ENCODE measurements at places on chromosomes 4 and X.

DNA sequence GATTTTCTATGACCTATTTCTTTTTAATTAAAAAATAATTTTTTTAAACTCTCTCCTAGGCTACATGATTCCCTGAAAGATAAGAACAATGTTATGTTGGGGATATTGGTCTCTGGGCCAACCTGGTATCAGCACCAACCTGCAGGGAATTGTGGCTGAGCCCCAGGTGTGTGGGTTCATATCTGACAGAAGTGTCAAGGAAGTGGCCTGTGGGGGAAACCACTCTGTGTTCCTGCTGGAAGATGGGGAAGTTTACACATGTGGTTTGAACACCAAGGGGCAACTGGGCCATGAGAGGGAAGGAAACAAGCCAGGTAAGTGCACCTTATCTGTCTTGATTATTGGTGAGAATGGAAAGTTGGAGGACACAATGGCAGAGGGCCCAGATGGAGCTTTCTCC, 13.5 kb downstream of the HERC3 start:
- no peak for DNase-seq

DNA sequence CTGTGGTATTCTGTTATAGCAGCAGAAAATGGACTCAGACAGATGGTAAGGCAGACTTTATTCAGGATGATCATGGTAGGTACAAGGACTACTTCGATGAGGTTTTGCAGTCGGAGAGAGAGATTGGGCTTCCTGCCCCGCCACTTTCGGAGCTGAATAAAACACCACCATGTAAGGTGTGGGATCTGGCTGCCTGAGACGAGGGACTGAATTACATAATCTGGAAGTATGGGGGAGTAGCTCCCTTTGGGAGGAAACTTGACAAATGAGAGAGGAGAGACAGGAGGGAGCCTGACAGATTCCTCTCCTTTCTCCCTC, 255.5 kb upstream of the GATB start:
- DNase-seq = no peak

DNA sequence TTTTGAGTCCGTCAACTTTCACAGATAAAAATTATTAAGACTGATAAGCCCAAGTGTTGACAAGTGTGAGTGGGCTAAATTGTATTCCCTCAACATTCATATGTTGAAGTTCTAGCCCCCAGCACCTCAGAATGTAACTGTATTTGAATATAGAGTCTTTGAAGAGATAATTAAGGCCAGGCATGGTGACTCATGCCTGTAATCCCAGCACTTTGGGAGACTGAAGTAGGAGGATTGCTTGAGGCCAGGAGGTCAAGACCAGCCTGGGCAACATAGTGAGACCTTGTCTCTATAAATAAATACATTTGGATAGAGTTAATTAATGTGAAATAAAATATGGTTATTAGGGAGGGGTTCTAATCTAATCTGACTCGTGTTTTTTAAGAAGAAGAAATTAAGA, 29.7 kb upstream of the SLC25A4 start:
- DNase-seq = no peak

DNA sequence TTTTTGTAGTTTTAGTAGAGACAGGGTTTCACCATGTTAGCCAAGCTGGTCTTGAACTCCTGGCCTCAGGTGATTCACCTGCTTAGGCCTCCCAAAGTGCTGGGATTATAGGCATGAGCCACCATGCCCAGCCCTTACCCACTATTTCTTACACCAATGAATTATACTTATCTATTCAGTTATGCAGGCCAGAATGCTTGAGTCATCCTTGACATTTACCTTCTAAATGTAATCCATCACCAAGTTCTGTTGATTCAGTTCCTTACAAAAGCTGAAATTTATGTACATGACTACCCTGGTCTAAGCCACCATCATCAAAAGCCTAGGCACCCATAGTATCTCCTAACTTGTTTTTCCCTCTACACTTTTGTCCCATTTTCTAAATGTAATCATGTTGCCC, 585.7 kb downstream of the IL15 start:
- DNase-seq = no peak

- peak; percentile 64 for DNase-seq
Observed at GRCh38 chrX:148609515-148610327, 109.3 kb downstream of the AFF2 start.

- DNase-seq = no peak
Observed at GRCh38 chrX:76433219-76433618, 5.7 kb downstream of the MAGEE1 start.

DNA sequence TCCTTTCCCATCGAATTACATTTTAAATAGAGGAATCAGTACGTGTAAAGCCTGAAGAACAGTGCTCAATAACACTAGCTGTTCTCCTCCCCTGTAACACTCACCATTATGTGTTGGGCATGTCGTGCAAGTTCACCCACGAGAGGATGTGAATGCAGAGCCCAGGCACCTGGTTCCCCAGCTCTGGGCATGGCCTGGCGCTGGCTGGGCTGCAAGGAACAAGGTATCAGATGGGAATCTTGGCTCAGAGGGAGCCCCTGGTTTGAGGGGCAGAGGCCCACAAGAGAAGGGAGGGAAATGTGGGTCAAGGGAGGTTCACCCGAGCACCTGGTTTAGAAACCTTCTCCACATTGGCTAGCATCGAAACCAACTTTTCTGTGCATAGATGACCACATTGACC, 41.7 kb upstream of the MTM1 start:
- DNase-seq = no peak

- DNase-seq = no peak
Observed at GRCh38 chr4:133151691-133152329, 2.7 kb downstream of the PCDH10 start.

- DNase-seq = no peak
Observed at GRCh38 chr4:156672492-156673305, 298.9 kb downstream of the PDGFC start.

- DNase-seq = no peak
Observed at GRCh38 chrX:2426289-2426882, 74.4 kb downstream of the DHRSX start.

DNA sequence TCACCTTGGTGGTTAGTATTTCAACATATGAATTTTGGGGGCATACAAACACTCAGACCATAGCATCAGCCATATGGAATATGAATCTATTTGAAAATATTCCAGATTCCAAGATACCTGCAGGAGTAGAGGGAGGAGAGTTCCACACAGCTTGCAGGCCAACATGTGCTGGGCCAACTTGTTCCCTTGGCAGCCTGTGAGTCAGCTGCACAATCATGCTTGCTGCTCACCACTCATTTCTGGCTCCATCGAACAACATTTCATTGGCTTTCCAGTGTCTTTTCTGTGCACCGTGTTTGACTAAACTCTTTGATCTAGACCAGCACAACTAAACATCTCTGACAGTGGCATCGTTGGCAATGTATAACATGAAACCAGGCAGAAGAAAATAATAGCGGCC, 282.5 kb upstream of the RASGEF1B start:
- DNase-seq = no peak

GRCh38 chr4:33709247-33709646, 2535.1 kb downstream of the ARAP2 start:
- no peak for DNase-seq

- DNase-seq = no peak
Observed at GRCh38 chrX:16628946-16629595, 20.9 kb upstream of the S100G start.

GRCh38 chr4:168880811-168881595, 129.1 kb downstream of the CBR4 start:
- DNase-seq = no peak

GRCh38 chr4:42446823-42447222, 49.5 kb downstream of the SHISA3 start:
- DNase-seq = no peak

- DNase-seq = peak; percentile 11
Observed at GRCh38 chr4:132297346-132297745, 851.7 kb upstream of the PCDH10 start.

GRCh38 chrX:44265559-44265958, 77.9 kb downstream of the EFHC2 start:
- DNase-seq = no peak

- DNase-seq = no peak
Observed at GRCh38 chr4:102563000-102563399, 61.8 kb downstream of the NFKB1 start.

- no peak for DNase-seq
Observed at GRCh38 chrX:7280520-7280919, 132.6 kb upstream of the PUDP start.

GRCh38 chrX:19672222-19672812, 157.0 kb upstream of the MAP3K15 start:
- no peak for DNase-seq

DNA sequence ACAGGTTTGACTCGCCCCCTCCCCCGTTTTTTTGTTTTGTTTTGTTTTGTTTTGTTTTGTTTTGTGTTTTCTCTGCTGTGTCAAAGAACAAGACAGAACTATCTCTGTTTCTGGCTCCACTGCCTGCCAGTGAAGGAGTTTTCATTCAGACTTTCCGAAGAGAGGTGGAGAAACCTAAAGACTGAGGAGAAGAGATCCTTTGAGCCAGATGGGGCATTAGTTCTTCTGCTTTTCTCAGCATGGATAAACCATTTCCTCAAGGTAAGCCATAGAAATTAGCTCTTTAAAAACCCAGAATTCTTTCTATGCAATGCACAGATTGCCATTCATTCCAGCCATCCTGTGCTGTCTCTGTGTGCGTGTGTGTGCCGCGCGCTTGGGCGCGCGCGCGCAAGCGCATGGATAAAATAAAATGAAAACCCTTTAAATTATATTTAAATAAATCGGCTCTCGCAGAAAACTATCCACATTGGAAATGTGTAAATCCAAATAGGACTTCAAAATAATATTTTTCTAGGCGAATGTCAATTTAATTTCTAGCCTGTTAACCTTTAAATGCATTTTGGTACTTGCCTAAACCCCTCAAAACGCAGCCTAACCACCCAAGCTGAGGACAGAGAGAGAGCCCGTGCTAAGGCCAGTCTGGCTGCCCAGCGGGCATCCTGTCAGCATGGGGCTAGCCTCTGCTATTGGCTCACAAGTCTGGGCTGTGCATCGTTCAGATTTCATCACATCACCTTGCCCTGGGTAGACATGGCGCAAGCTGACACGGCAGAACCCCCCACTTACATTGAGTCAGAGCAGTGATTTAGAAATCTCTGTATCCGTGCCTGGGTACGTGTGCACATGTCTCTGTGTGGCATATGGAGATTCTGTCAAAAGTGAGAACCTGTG, 113.0 kb upstream of the VAMP7 start:
- peak; percentile 37 for DNase-seq

- DNase-seq = no peak
Observed at GRCh38 chrX:8673201-8673600, 58.7 kb downstream of the ANOS1 start.

DNA sequence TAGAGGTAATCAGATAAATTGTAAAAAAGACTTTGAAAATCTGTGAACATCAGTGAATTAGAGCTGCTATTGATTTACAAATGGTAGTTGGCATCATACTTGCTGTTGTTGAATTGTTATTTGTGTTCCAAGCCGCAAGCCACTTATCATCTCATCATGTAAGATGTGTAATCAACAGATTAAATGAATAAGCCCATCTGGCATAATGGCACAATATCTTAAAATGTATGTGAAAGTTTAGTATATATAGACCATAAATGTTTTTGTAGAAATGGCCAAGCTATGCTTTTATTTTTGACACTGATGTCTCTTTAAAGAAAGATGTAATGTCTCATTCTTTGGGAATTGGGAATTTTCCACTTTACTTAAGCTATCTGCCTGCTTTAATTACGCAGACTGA, 682.6 kb upstream of the GNPDA2 start:
- no peak for DNase-seq

DNA sequence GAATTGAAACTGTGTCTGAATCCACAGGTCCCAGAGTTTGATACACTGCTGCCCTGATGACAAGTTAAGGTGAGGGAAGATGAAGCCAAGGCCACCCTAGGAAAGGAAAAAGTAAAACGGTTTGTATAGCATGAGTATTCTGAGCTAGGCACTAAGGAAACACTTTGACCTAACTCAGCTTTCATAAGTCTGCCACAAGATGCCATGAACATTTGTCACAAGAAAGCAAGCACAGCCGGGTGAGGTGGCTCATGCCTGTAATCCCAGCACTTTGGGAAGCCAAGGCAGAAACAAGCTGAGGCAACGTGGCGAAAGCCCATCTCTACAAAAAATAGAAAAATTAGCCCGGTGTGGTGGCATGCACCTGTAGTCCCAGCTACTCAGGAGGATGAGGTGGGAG, 34.2 kb downstream of the ELOVL6 start:
- DNase-seq = no peak

GRCh38 chr4:4792466-4792865, 67.0 kb upstream of the MSX1 start:
- DNase-seq = no peak

- peak; percentile 14 for DNase-seq
Observed at GRCh38 chr4:186724058-186724863, 605 bp upstream of the FAT1 start.

- DNase-seq = peak; percentile 91
Observed at GRCh38 chrX:116239944-116240840, 69.6 kb downstream of the AGTR2 start.

GRCh38 chr4:143294710-143295275, 41.9 kb upstream of the GAB1 start:
- no peak for DNase-seq

DNA sequence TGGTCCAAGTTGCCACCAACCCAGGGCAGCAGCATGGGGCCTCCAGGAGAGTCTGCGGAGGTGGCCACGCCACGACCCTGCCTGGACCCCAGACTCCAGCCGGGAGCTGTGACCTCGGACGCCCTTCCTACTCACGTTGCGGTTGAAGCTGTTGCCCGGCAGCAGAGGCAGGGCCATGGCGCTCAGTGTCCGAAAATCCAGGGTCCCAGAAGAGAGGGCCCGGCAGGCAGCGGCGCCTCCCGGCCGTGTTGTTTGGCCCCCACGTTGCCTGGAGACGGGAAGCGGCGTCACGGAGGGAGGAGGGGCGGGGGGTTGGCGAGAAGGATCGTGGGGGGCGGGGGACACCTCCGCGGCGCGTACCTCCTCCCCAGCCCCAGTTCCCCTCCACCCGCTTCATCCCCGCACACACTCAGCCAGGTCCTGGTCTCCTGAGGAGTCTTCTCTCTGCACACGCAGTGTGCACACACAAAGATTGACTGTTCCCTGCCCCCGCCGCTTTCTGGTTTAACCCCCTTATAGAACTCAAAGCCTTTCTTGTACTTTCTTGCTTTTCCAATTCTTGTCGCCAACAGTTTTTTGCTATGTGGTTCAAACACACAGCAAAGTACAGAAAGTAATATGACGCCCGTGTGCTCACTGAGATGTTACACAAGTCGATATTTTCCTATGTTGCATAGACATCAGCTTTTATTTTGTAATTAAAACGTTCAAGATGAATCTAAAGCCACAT, at the start of gene EFHC2:
Gene EFHC2 (minus strand): TSS at position 261 of the 730 bp plus-strand sequence. CDS start 84 bp downstream, at position 177.
- DNase-seq = no peak

- DNase-seq = no peak
Observed at GRCh38 chr4:149923736-149924135, 108.1 kb upstream of the IQCM start.

GRCh38 chr4:120816296-120816965, 106.1 kb downstream of the PRDM5 start:
- no peak for DNase-seq

DNA sequence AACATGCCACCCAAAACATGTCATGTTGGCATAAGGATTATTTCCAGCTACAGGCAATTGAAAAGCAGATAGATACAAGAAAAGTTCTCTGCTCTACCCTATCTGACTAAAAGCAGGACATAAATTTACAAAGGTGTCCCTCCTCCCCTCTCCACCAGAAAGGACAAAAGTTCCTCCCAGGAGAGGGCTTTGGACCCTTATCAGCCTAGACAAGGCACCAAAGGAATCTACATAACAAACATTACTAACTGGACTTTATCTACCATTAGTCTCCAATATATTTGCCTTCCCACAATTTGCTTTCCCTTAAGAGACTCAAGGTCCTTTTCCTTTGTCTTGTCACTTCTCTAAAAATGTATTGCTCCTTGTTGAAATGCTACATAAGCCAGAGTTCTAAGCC, 55.6 kb downstream of the ADGRA3 start:
- DNase-seq = no peak

GRCh38 chr4:140082391-140082755, 71.6 kb downstream of the MAML3 start:
- no peak for DNase-seq
